ENCODE measurements at places on chromosomes 12 and 14.

DNA sequence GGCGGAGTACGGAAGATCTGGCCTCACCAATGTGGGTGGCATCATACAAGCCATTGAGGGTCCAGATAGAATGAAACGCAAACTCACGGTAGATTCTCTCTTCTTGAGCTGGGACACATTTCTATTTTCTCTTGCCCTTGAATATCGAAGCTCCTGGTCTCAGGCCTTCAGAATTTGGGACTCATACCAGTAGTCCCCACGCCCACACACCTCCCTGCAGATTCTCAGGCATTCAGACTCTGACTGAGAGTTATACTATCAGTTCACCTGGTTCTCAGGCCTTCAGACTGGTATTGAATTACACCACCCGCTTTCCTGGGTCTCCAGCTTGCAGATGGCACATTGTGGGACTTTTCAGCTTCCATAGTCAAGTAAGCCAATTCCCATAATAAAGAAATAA is 37.8 kb downstream of the EIF2S3B start:
- no peak for DNase-seq

DNA sequence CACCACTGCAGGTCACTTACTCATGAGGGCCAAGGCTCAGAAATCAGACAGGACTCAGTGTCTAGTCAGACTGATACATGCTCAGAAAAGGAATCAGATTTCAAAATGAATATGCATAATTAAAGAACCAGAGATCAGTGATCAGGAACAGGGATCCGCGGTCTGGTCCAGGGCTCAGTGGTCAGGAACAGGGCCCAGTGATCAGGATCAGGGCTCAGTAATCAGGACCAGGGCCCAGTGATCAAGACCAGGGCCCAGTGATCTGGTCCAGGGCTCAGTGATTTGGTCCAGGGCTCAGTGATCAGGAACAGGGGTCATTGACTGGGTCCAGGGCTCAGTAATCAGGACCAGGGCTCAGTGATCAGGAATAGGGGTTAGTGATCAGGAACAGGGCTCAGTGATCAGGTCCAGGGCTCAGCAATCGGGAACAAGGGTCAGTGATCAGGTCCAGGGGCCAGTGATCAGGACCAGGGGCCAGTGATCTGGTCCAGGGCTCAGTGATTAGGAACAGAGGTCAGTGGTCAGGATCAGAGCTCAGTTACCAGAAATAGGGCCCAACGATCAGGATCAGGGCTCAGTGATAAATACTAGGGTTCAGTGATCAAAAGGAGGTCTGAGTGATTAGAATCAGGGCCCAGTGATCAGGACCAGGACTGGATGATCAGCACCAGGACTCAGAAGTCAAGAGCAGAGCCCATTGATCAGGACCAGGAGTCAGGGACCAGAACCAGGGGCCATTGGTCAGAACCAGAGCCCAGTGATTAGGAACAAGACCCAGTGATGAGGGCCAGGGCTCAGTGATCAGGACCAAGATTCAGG is 175.3 kb downstream of the TMEM121 start:
- DNase-seq: no peak

DNA sequence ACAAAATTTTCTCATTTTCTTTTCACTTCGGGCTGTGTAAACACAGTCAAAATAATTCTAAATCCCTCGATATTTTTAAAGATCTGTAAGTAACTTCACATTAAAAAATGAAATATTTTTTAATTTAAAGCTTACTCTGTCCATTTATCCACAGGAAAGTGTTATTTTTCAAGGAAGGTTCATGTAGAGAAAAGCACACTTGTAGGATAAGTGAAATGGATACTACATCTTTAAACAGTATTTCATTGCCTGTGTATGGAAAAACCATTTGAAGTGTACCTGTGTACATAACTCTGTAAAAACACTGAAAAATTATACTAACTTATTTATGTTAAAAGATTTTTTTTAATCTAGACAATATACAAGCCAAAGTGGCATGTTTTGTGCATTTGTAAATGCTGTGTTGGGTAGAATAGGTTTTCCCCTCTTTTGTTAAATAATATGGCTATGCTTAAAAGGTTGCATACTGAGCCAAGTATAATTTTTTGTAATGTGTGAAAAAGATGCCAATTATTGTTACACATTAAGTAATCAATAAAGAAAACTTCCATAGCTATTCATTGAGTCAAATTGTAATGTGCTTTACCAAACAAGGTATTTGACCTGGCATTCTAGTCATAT is 4.8 kb downstream of the CDKN1B start:
- no peak for DNase-seq

GRCh38 chr14:94562022-94562421 is 780 bp downstream of the SERPINA4 start:
- DNase-seq: no peak

DNA sequence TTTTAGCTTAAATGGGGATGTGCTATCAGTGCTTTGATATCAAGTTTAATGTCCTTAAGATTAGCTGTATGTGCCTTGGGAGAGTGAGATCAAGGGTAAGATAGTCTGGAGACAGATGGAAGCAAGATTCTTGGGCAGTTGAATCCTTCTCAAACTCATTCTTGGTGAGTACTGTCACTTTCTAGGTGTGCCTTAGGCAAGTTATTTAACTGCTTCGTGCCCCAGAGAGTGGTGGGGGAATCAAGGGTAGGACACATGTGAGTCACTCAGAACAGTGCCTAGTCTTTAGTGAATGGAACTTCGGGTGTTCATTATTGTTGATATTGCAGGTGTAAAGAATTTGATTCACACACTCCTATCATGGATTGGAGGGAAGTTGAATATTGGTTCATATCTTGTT is 803.7 kb downstream of the DIO2 start:
- DNase-seq: no peak

DNA sequence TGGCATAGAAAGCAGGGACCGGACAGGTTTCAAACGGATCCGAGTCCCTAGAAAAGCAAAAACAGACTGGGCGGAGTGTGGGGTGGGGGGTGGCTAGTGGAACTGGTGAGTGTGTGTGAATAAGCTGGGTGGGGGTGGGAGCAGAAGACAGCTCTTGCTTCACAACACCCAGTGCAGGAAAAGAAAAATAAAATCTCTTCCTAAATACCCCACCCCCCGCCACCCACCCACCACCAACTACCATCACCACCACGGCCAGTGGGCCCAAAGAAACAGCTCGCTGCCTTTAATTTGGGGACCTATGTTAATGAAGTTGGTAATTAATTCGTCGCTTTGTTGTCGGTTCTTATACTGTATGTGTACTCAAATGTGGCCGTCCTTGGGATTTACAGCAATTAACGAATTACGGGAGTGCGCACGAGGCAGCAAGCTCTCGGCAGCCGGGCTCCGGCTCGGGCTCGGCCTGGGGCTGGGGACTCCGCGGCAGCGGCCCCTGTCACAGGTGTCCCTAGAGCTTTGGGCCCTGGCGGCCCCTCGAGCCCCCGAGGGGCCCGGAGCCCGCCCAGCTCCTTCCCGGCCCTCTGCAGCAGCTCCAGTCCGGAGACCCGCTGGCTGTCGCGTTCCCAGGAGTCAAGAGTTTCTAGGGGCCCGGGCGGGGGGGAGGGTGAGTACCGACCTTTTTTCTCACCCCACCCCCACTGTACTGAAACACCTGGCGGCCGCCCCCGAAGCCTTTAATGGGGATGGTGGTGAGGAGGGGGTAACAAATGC is 1.5 kb upstream of the OTX2 start:
- no peak for DNase-seq

DNA sequence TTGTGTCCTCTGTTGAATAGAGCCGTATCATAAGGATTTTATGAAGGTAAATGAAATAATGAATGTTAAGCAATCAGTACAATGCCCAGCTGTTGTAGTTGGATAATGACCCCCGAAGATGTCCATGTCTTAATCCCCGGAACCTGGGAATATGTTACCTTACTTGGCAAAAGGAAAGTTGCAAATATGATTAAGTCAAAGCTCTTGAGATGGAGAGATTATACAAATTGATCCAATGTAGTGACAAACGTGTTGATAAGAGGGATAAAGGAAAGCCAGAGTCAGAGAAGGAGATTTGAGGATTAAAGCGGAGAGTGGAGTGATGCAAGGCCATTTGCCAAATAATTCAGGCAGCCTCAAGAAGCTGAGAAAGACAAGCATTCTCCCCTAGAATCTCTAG is 19.2 kb upstream of the MGAT4C start:
- DNase-seq: no peak

- no peak for DNase-seq
Measured at GRCh38 chr12:69851976-69852375, 26.9 kb downstream of the MYRFL start.

GRCh38 chr14:23543403-23543802 is 8.2 kb downstream of the ZFHX2 start:
- DNase-seq: no peak

GRCh38 chr12:18443768-18444437 is 182.6 kb downstream of the PIK3C2G start:
- no peak for DNase-seq

DNA sequence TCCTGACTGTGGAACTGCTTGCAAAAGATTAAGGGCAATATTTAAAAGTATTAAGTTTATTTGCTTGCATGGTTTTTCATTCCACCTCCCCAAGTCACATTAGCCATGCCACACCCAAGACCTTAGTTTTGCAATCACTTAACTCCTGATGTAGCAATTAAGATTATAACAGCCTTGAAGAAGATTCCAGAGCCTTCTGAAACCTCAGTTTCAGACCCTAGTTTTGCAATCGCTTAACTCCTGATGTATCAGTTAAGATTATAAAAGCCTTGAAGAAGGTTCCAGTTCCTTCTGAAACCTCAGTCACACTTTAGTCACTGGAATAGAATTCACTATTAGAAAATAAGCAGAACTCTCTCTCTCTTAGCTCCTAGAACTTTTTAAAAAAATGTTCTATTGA is 42.7 kb upstream of the DCN start:
- no peak for DNase-seq

DNA sequence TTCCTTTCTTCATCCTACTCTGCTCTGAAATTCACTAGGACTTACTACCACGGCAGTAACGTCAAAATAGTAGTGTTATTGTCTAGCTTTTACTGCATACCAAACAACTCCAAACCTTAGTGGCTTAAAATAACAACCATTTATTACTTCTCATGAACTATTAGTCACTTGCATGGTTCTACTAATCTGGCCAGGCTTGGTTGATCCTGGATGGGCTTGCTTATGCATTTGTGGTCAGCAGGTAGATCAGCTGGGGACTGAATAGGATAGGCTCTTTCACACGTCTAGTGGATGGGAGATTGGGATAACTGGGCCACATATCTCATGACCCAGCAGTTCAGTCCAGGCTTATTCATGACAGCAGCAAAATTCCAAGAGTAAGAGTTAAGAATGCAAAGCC is 9.4 kb upstream of the SLC35F4 start:
- DNase-seq: no peak

- no peak for DNase-seq
Measured at GRCh38 chr12:121060149-121061001, 21.3 kb upstream of the OASL start.

DNA sequence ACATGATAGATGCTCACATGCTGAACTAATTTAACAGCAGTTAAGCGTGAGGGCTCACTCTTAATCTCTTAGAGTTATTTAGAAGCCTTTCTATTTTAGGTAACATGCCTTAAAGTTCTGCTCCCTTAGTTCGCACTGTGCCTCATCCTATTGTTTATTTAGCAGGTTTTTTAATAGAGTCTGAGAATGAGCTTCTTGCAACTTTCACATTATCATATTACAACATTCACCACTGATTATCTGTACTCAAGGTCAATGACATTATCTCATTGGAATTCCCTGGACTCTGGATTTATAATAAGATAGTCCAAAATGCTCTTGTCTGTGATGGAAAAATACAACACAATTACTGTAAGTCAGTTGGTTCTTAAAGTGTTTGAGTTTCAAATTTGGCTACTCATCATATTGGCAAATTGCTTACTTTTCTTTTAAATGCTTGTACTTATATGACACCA is 183.6 kb upstream of the SLC38A2 start:
- no peak for DNase-seq

- DNase-seq: no peak
Measured at GRCh38 chr14:52563120-52563519, 10.5 kb downstream of the GPR137C start.

DNA sequence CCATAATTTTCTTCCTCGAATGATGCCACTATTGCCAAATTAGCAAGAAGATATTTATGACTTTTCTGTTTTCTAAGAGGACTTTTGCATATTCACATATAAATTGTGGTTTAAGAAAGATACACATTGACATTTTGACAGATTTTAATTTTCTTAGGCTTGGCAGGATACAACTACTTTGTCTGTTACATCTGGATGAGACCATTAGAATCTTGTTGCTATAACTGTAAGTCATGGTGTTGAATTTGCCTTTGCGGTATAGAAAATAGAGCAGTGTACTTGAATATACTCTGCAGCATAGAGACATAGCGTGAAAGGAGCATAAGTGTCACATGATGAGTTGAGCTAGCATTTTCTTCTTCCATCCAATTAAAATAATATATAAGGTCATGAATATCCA is 169.3 kb downstream of the FUT8 start:
- DNase-seq: no peak

- no peak for DNase-seq
Measured at GRCh38 chr12:121036810-121037326, 2.2 kb downstream of the OASL start.

GRCh38 chr12:4859478-4860210 is 50.1 kb upstream of the KCNA1 start:
- DNase-seq: no peak

DNA sequence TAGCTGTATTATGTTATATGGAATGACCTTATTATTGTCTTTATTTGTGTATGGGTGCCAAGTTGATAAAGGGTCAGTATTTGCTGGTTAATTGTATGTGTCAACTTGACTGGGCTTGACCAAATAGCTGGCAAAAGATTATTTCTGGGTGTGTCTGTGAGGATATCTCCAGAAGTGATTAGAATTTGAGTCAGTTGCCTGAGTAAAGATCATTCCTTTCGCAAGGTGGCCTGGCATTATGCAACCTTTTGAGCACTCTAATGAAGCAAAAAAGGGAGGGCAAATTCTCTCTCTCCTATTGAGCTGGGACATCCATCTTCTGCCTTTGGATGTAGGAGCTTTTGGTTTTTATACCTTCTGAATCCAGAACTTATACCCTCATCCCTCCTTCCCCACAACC is 82.2 kb downstream of the ATXN7L3B start:
- no peak for DNase-seq

DNA sequence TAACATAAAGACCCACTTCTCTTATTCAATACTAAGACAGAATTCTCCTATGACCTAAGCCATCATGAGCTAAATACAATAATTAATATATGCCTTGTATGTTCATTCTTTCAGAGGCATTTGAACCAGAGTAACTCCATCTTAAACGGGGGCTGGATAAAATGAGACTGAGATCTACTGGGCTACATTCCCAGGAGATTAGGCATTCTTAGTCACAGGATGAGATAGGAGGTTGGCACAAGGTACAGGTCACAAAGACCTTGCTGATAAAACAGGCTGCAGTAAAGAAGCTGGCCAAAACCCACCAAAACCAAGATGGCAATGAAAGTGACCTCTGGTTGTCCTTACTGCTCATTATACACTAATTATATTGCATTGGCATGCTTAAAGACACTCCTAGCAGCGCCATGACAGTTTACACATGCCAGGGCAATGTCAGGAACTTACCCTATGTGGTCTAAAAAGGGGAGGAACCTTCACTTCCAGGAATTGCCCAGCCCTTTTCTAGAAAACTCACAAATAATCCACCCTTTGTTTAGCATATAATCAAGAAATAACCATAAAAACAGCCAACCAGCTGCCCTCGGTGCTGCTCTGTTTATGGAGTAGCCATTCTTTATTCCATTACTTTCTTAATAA is 260.7 kb downstream of the SSPN start:
- no peak for DNase-seq

- no peak for DNase-seq
Measured at GRCh38 chr14:59428581-59429012, 36.6 kb downstream of the GPR135 start.

- DNase-seq: no peak
Measured at GRCh38 chr12:127771546-127771945, 495.4 kb upstream of the TMEM132C start.

All from breast epithelium (tissue), 4 donors.